ENCODE measurements at places on chromosomes 5 and 9. TPM values are rescaled to one million over a fixed set of nuclear protein-coding genes. Genes with fewer than 3 reads are reported as not detected.

The RASGRF2 gene
- total RNA-seq, result 0.40 TPM

The INSL4 gene
- not detected for total RNA-seq

The PCDHGC5 gene
- total RNA-seq, result 1.3 TPM

The POU5F2 gene
- total RNA-seq, result 1.0 TPM

The IL13 gene
- not detected for total RNA-seq

The PHF24 gene
- 1.8 TPM for total RNA-seq

The SAP30L gene
- total RNA-seq, result 13.2 TPM

The CDX1 gene
- not detected for total RNA-seq

The APC gene
- 51.7 TPM for total RNA-seq

The C5orf46 gene
- not detected for total RNA-seq

The MEIKIN gene
- total RNA-seq, result not detected

The SCAI gene
- 30.2 TPM for total RNA-seq

The C8G gene
- total RNA-seq, result not detected

The TAS2R1 gene
- total RNA-seq, result not detected

The COL23A1 gene
- total RNA-seq, result not detected

The IL4 gene
- not detected for total RNA-seq

The FBP2 gene
- not detected for total RNA-seq

The OR1J2 gene
- not detected for total RNA-seq

The FAM78A gene
- total RNA-seq, result 0.32 TPM

The UBE2D2 gene
- 141 TPM for total RNA-seq

The ACTBL2 gene
- not detected for total RNA-seq

The ECSCR gene
- total RNA-seq, result not detected

The PCDHA4 gene
- 9.7 TPM for total RNA-seq

The ODF2 gene
- 49.4 TPM for total RNA-seq

The LRRC19 gene
- not detected for total RNA-seq

The ADAMTS6 gene
- total RNA-seq, result 14.3 TPM

The GLIPR2 gene
- 17.4 TPM for total RNA-seq

The SWI5 gene
- 21.5 TPM for total RNA-seq

The SPEF2 gene
- 5.8 TPM for total RNA-seq

The RMRP gene
- 1,307 TPM for total RNA-seq

The S100Z gene
- total RNA-seq, result not detected

The C9orf43 gene
- 0.50 TPM for total RNA-seq

The FOXD4L3 gene
- not detected for total RNA-seq

The OGN gene
- total RNA-seq, result not detected

The FCHO2 gene
- total RNA-seq, result 11.7 TPM

The CDH12 gene
- total RNA-seq, result not detected

The PCDHB5 gene
- 11.9 TPM for total RNA-seq

The AQP7 gene
- total RNA-seq, result 0.25 TPM

The LCNL1 gene
- total RNA-seq, result not detected

The NR6A1 gene
- total RNA-seq, result 302 TPM

The SPATA31D4 gene
- not detected for total RNA-seq

The TUBB4B gene
- total RNA-seq, result 367 TPM

All from neural progenitor cell (in vitro differentiated cells).